Fibroblast of skin of right biceps (primary cell): ENCODE measurements at places on chromosomes 3 and 15.

- DNase-seq = no peak
Observed at GRCh38 chr15:42939841-42940240, 19.3 kb upstream of the TTBK2 start.

- no peak for DNase-seq
Observed at GRCh38 chr3:149267565-149267964, 45.9 kb upstream of the CP start.

DNA sequence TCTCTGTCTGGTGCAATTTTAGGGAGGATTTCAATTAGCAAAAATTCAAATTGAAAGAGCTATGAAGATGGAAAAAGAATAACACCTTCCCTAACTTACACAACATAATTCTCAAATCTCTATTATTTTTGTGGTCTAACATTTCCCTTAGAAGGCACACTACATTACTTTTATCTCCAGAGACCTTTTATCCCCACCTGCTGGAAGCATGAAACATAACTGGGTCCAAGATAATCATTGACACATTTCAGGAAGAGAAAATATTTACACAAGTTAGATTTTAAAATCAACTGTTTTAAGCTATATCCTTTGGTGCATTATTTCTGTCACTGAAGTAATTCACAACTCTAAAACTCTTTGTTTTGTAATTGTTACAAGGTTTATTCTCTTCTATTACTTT is 779.5 kb downstream of the ROBO1 start:
- DNase-seq = peak; percentile 33

DNA sequence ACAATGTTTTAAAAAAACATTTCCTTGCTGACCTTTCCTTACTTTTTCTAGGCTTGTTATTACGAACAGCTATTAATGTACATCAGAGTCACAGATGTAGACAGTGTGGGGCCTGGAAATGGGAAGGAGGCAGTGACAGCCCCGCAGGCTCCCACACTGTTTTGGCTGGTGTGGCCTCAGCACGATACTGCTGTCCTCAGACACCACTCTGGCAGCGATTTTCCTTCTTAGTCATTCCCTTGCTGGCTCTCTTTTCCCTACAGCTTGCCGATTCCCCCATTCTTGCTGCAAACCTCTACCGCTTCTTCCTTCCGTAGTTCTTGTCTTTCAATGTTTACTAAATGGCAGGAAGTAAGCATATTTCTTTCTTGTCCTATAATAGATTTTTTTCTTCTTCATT is 113.1 kb downstream of the ABI3BP start:
- DNase-seq = peak; percentile 49

- peak; percentile 36 for DNase-seq
Observed at GRCh38 chr15:63133786-63134185, 12.1 kb downstream of the LACTB start.

GRCh38 chr3:196341137-196341536 is 2.9 kb upstream of the TM4SF19 start:
- DNase-seq = peak; percentile 53

DNA sequence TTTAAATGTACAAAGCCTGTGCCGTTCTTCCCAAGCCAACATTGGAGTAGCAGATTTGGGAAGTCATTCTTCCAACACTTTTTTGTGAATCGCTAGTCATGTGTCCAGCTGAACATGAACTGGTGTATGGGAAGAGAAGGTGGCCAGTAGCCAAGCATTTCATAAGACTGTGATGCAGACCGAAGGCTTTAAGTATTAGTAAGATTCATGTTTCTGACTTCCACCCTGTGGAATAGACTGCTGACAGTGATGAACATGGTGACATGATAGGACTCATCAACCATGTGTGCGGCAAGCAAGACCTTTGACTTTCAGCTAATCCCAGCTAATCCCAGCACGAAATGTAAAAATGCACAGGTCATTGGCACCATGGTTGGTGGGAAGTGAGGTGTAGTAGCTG is 48.3 kb upstream of the THSD4 start:
- peak; percentile 82 for DNase-seq

DNA sequence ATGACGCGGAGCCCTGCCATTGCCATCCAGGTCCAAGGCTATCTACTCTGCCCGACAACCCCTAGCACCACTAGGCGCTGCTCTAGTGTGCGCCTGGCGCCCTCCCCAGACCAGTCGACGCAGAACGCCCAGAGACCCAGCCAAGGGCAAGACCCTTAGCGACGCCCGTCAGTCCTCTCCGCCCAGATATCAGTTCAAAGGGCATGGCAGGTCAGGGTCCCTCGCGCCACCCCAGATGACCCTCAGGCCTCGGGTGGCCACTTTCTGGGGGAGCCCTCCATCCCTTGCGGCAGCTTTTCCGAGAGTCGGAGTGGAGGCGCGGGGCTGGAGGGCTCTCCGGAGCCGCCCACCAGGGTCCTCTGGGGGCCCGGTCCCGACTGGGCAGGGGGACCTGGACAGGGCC is 371 bp upstream of the CLSTN2 start:
- DNase-seq = no peak

DNA sequence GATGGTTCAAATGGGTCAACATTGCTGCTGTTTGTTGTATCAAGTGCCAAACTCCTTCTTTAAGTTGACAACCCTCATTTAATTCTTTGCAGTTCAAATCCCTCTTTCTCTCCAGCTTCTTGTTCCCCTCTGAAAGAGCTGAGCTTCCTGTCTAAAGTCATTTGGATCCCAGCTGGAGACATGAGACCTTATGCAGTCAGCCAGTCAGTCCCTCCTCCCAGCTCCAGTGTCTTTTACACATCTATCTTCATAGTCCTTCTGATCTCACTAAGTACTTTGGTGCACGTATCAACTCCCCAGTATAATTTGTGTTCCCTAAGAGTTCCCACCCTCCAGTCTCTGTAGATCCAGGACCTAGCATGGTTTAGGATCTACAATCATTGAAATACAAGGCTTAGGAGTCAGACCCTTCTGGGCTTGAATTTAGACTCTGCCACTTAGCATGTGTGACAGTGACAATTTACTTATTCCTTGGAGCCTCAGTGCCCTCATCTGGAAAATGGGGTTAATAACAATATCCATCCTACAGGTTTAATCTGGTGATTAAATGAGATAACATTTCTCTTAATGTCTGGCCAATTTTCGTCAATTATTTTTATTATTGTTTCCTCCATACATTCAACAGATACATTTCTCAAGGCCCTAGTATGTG is 102.8 kb upstream of the SEMA6D start:
- DNase-seq = peak; percentile 3

- no peak for DNase-seq
Observed at GRCh38 chr3:30354513-30354912, 251.9 kb upstream of the TGFBR2 start.

DNA sequence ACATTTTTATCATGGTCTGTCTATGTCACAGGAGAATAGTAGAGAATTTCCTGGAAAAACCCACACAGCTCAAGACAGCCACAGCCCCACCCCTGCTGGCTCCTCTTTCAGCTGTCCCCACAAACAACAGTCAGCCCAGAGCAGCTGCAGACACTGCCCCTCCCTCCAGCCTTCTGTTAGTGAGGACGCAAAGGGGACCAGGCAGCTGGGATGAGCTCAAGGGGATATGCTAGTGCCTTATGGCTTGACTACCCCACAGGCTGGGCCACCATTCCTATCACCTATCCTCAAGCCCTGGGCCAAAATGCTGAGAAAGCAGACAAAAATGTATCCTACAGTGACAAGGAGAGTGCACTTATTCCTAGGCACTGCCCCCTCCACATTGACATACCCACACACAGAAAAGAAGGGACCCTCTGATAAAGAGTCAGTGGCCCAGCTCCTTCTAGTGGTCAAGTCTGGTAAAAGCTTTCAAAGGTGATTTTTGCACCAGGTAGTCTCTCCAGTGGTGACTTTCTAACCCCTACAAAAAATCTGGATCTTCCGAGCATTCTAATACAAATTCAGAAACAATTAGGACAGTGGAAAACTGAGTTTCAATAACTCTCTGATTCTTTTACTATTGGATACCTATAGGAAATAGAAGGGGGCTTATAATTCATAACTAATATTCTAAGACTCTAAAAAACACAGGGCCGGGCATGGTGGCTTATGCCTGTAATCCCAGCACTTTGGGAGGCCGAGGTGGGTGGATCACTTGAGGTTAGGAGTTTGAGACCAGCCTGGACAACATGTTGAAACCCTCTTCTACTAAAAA is 3.0 kb upstream of the MAP1A start:
- peak; percentile 49 for DNase-seq

- no peak for DNase-seq
Observed at GRCh38 chr3:114711321-114711886, 417.6 kb downstream of the TIGIT start.

- peak; percentile 84 for DNase-seq
Observed at GRCh38 chr15:89119489-89120478, 31.5 kb downstream of the ABHD2 start.

DNA sequence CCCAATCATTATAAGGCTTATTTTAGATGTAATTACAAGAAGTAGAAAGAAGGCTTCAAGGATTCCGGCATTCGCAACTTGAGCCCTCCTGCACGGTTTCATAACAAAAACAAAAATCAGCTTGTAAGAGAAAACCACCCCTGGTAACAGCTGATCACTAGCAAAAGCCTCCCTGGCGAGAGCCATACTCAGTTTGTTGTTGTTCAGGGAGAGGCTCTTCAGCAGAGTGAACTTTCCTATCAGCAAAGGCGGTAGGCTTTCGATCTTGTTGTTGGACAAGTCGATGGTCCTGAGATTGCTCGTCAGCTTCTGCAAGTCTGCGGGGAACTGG is 710 bp downstream of the LRRC57 start:
- DNase-seq = no peak

GRCh38 chr3:70631716-70632307 is 319.4 kb upstream of the MDFIC2 start:
- DNase-seq = no peak

GRCh38 chr3:77524946-77525682 is 485.2 kb downstream of the ROBO2 start:
- DNase-seq = no peak

DNA sequence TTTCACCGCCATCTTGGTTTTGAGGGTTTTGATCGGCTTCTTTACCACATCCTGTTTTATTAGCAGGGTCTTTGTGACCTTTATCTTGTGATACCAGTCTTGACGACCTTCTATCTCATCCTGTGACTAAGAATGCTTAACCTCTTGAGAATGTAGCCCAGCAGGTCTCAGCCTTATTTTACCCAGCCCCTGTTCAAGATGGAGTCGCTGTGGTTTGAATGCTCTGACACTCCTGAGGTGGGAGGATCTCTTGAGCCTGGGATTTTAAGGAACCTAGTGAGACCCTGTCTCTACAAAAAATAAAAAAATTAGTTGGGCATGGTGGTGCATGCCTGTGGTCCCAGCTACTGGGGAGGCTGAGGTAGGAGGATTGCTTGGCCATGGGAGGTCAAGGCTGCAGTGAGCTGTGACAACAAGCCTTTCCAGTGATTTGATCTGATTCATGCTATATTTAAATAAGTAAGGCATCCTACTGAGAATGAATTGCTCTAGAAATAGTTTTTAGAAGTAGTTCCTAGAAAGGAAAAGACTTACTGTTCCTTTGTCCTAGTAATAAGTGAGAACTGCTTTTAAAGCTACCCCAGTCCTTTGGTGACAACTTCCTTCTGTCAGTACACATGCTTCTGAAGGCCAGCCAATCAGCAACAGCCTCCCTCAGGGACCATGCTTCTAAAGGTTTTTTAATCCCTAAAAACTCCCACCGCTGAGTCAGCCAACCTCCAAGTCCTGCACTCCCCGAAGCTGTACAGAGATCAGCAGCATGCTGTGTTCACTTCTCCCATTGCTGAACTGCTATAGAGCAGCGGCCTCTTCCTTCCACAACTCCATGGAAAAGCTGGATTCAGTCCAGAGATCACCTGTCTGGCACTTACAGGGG is 9.1 kb upstream of the CEMIP start:
- DNase-seq = peak; percentile 64

DNA sequence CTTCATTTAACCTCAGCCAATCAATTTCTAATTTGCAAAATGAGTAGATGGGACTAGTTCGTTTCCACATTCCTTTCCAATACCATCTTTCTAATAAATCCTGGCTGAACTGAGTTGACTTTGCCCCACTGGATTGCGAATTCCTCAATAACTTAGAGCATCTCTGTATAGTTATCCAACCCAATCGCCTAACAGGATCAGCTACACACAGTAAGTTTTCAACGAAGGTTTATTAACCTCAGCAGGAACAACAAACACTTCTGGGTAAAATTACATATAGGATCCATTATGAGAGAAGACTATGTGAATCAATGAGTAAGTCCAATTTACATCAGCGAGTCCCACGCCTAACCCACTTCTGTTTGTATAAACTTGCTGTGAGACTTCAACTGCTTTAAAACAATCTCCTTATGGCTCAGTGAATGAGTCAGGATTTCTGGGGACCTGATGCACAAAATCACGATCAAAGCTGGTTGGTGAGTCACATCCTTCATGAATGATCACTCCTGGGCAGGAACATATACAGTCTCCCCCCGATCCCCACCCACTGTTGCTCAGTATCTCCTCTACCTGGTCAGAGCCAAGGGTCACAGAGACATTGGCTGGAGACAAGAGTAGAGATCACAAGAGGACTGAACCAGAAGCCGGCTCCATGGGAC is 142.8 kb downstream of the EDEM1 start:
- DNase-seq = peak; percentile 76

GRCh38 chr15:55802600-55803376 is 59.8 kb upstream of the PRTG start:
- no peak for DNase-seq

DNA sequence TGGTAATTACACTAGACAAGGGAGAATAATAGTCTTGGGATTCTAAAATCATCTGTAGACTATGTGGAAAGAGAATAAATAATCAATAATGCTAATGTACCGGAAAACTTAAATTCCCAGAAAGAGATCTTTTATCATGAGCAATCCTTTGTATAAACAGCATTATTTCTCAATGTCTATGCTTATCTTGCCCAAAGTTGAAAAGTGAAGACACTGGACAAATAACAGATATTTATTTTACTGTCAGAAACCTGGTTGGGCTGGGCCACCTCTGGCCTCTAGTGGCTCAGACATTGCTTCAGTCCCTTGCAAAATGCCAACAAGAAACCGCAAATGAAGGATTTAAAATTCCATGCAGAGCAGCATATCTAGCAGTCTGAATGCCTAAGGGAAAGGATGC is 409.9 kb downstream of the FHIT start:
- peak; percentile 15 for DNase-seq

- no peak for DNase-seq
Observed at GRCh38 chr3:61015859-61016258, 235.4 kb downstream of the FHIT start.

DNA sequence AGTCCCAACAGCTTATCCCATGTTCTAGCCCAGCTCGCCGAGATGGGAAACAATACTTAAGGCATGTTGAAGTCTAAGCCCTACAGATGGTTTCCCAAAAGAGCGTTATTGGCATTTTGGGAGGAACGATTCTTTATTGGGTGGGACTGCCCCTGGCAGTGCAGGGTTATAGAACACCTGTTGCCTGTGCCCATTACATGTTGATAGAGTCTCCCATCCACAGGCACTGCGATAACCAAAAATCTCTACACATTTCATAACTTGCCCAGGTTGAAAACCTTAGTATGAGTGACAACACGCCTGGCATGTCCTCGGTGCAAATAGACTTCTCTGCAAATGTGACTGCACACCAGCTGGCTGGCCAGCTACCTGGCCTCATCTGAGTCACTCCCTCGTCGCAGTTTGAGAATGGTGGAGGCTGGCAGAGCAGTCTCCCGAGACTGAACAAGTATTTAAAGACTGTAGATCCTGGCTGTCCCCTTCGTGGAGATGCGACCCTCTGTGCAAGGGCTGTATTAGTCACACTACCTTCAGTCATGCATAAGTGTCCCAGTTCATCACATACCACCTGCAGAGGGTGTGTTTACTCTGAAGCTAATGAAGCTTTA is 18.7 kb downstream of the ZNF80 start:
- no peak for DNase-seq

GRCh38 chr3:160403028-160403545 is 3.6 kb downstream of the SMC4 start:
- DNase-seq = no peak
